ENCODE measurements at places on chromosomes 12 and 14.

DNA sequence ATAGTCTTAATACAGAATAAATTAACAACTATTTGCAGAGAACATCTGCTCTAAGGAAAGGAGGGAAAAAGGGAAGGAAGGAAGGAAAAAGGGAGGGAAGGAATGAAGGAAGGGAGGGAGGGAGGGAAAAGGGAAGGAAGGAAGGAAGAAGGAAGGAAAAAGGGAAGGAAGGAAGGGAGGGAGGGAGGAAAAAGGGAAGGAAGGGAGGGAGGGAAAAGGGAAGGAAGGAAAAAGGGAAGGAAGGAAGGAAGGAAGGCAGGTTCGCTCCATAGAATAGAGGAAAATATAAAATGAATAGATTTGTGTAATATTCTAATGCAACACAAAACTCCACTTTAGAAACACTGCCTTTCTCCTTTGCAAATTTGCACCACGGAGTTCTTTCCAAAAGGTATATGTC is 16.6 kb downstream of the KICS2 start:
- no peak for DNase-seq

- peak; percentile 67 for DNase-seq
Observed at GRCh38 chr12:15837141-15837790, 44.9 kb upstream of the STRAP start.

GRCh38 chr14:34883954-34884353 is 8.8 kb upstream of the BAZ1A start:
- no peak for DNase-seq

GRCh38 chr12:116697716-116698115 is 40.2 kb downstream of the SPRING1 start:
- no peak for DNase-seq

DNA sequence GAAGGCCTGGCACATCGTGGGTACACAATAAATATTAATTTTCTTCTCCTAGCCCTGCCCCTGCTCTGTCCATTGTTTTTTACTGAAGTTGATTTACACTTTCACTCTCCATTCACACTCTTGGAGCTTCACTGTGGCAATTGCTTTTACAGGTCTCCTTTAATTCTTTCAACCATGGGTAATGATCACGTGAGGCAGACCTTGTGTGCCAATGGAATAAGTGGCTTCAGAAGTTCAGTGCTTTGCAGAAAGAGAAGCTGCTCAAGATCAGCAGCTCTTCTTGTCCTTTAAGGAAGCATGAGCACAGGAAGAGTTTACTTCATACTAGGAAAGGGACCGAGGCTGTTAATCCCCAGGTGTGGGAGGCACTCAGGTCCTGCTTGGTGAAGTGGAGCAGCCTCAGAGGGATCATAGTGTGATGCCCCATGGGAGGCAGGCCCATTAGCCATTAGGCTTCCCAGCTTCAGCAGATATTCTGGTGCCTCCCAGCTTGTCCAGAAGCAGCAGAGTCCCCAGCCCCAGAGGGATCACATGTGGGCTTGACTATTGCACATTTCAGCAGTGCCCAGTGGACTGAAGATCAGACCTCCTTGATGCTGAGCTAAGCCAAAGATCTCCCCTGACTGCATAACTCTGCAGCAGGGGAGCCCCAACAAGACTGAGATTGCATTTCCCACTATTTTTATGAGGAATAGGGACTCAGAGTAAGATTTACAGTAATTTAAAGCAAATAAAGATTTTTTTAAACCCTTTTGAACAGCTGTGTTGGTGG is 5.0 kb upstream of the SLC35F4 start:
- no peak for DNase-seq

DNA sequence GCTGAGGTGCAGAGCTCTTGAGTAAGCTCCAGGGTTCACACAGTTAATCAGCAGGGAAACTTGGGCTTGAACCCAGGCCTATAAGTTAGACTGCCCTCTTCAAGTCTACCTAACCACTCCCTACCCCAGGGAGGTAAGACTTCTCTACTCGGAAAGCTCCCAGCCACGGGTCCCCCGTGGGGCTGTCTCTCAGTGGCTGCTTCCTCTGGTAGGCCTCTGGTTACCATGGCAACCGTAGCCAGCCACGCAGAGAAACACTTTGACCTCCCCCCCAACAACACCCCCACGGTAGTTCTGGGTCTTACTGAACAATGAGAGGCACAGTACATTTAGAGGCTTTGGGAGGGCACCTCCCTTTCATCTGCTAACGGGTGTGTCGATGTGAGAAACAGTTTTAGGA is 245.2 kb downstream of the AACS start:
- DNase-seq, result no peak

- DNase-seq, result no peak
Observed at GRCh38 chr14:104580961-104581360, 1.4 kb downstream of the C14orf180 start.

- DNase-seq, result no peak
Observed at GRCh38 chr12:46546634-46547273, 174.2 kb upstream of the SLC38A2 start.

DNA sequence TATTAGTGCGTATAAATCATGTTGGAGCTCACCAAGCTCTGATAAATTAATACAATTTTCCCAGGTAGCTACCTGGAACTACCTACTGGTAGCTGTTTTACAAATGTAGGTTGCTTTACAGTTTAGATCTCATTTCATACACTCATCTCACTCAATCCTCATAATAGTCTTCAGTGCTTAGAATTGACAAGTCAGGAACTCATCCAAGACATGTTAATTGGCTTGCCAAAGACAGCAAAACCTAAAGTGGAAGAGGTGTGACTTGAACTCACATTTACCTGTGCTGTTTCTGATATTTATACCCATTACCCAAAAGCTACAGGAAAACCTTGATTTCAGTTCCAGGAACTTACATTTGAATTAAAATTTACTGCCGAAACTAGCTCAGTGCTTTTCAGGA is 296.7 kb downstream of the DIO2 start:
- DNase-seq, result no peak

DNA sequence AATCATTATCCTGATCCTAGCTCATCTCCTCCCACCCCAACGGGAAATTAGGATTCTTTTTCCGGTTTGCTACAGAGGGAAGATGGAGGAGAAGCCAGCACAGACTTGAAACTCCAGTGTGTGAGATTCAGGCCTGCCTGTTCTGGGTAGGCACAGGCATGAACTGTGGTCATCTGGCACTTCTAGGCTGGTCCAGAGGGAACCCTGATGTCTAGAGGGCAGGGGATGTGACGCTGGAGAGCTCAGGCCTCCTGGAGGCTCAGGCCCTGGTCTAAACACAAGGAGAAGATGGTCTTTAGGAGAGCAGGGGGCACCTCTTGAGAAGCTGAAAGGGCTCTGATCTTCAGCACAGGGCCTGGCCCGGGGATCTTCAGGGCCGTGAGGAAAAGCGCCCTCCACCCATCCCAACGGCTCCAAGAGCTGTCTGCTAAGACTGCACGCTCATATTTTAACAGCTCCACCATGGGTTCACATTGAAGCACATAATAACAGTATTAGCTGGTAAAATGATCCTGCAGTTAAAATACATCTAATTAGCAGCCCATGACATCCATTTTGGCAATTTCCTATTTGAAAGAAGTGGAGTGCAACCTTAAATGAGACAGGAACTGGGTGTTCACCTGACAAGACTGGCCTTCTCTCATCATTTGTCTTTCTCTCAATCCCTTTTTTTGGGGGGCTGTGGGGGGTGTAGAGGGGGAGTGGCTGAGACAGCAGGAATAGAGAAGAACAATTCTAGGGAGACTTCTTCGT is 35.4 kb downstream of the BCL11B start:
- DNase-seq, result no peak

- DNase-seq, result no peak
Observed at GRCh38 chr12:125853670-125854069, 788.4 kb downstream of the AACS start.

GRCh38 chr14:93286212-93286890 is 46.5 kb downstream of the BTBD7 start:
- no peak for DNase-seq

- DNase-seq, result no peak
Observed at GRCh38 chr14:76256545-76256944, 104.8 kb downstream of the GPATCH2L start.

GRCh38 chr14:104970231-104971068 is 7.7 kb downstream of the AHNAK2 start:
- peak; percentile 49 for DNase-seq

GRCh38 chr14:90518941-90519256 is 122.1 kb downstream of the CALM1 start:
- DNase-seq, result peak; percentile 2

- no peak for DNase-seq
Observed at GRCh38 chr12:131683266-131684014, 27.4 kb upstream of the SFSWAP start.

DNA sequence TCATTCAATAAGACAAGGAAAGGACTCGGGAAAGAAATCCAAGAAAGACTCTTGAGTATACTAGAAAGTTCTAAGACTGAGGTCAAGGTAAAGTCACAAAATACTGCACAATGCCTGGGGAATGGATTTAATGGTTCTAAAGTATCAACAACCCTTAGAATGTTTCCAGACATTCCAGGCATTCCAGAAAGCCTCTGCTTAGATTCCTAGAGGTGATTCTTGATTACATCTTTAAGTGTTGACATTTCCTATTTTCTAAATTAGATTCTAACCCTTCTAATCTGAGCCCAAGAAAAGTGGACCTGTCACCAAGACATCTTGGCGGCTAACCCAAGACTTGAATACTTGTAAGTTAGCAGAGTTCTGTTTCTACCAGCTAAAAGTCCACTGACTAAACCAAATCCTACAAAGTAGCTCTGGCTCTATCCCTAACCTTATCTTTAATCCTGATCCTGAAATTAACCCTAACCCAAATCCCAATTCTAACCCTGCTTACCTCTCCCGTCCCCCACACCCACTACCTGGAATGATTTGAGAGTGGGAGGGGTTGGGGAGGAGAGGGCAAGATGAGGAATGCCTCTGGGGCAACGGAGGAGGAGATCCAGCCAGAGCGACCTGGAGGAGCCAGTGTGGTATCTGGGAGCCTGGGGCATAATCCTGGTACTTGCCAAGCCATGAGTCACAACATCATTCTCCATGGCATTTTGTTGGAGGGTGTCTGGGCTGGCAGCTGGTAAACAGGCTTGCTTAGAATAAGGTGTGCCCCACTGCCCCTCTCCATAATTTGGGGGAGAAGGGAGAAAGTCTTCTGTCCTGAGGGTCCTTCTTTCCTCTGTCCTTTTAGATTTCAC is 93.4 kb upstream of the HOXC13 start:
- peak; percentile 8 for DNase-seq

DNA sequence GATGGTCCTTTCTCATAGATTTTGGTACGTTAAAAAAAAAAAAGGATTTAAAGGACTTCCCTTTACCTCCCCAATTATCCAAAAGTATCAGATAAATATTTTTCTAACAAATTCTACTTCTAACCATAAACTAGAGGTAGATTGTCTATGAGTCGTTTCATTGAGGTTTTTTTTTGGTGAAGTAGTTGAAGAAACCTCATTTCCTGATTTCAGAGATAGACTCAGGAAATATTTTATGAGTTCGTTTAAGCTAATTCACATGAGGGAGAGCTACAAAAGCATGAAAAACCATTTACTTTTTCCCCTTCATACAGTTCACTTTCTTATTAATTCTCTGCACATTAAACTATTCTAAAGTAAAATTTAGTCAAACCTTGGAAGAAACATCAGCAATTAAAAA is 112.5 kb downstream of the RALGAPA1 start:
- DNase-seq, result no peak

DNA sequence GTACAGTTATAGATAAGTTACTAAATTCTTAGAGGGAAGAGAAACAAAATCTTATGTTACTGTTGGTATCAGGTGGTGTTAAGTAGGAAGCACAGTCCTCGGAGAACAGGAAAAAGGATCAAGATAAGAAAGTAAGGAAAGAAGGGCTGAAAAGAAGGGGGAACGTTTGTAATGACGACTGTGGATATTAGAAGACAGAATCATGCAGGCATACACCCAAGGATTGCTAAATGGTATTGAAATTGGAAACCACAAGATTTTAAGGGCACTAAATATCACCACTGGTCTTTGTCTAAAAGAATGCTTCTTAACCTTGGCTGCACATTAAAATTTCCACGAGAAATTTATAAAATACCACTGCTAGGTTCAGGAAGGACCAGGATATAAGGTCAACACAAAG is 34.1 kb upstream of the ERGIC2 start:
- no peak for DNase-seq

- no peak for DNase-seq
Observed at GRCh38 chr14:31894351-31894750, 182.8 kb upstream of the ARHGAP5 start.

DNA sequence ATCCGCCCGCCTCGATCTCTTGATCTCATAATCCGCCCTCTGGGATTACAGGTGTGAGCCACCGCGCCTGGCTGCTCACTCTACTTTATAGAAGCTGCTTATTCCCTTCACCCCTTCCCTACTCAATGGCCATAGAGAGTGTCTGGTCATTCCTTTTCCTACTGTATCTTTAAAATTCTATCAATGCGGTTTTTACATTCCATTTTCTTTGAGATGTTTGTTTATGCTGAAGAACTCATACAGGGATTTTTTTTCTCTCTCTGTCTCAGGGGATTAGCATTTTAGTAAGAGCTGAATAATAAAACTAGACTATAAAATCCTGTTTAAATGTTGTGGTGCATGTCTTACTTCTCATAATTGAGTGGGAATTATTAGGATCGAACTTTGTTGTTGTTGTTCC is 218.6 kb upstream of the FOXN3 start:
- DNase-seq, result no peak

GRCh38 chr12:19978193-19978592 is 390.1 kb upstream of the PDE3A start:
- peak; percentile 98 for DNase-seq

- no peak for DNase-seq
Observed at GRCh38 chr12:94488463-94488862, 28.8 kb upstream of the CEP83 start.

GRCh38 chr14:63273129-63273528 is 45.6 kb downstream of the GPHB5 start:
- no peak for DNase-seq

DNA sequence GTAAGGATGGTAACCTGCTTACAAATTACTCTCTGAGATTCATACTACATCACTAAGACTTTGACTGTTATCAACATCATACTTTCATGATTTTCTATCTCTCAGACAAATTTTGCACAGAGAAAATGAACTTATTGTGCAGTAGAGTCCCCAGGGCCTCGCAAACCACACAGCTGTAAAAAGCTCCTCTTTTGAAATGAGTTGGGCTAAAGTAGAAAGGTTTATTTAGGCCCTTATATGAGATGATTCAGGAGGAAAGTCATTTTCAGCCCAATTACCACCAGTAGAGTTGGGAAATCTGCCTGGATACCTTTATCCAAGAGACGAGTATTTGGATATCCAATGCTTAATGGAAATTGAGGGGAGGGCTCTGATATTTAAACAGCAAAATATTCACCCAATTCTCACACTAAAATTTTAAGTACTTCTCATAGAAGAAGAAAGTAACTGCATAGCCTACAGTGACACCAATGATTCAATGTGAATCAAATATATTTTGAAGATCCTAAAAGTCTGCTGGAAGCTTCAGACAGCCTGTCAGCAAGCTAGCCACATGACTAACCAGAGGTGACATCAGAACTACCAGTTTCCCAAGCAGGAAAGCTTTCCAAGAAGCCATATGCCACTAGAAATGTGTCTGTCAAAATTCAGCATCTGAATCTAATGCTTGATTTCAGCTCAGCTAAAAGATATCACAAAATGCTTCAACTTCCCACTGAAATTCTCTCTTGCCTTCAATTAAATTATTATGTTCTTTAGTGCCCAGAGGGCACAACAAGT is 190.1 kb upstream of the SYT1 start:
- DNase-seq, result peak; percentile 16
